Activated naive CD4-positive, alpha-beta T cell treated with anti-CD3 and anti-CD28 coated beads, Interleukin-2, amount 50 U/mL, for 72 hours (primary cell): ENCODE measurements at places on chromosomes 3 and 15. TPM values are rescaled to one million over a fixed set of nuclear protein-coding genes. Genes with fewer than 3 reads are reported as not detected.

OXTR gene
- 3.6 TPM for total RNA-seq

IL5RA gene
- not detected for total RNA-seq

- DNase-seq = no peak
These were observed 26.1 kb downstream of the BHLHE40 start for GRCh38 chr3:5005367-5005766.

DNA sequence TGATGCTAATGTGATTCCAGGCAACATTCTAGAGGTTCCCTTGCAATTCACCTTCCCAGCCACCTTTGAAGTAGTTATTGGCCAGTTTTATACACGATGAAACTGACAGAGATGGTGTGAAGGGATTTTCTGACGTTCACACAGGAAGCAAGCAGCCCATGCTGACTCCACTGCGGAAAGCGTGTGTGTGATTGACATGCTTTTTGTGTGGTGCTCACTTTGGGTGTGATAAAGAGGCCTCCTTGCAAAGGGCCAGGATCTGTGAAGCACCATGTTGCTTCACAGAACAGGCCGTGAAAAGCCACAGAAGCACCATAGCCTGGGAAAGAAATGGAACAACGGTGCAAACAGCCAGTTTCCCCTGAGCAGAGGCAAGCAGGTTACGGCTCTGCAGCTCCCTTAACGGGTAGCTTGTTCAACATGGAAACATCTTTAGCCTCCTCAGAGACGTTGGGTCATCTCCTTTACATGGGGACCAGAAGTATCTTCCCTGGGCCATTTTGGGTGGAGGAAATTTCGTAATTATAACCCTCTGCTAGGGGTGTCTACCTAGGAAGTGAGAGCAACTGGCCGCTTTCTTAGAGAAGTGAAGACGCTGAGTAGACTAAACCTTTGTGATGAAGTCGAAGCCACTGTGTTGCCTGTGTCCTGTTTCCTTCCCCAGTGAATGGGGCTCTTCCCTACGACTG, 108.5 kb downstream of the APBA2 start:
- peak; percentile 63 for DNase-seq

SLC15A2 gene
- 5.0 TPM for total RNA-seq

DNA sequence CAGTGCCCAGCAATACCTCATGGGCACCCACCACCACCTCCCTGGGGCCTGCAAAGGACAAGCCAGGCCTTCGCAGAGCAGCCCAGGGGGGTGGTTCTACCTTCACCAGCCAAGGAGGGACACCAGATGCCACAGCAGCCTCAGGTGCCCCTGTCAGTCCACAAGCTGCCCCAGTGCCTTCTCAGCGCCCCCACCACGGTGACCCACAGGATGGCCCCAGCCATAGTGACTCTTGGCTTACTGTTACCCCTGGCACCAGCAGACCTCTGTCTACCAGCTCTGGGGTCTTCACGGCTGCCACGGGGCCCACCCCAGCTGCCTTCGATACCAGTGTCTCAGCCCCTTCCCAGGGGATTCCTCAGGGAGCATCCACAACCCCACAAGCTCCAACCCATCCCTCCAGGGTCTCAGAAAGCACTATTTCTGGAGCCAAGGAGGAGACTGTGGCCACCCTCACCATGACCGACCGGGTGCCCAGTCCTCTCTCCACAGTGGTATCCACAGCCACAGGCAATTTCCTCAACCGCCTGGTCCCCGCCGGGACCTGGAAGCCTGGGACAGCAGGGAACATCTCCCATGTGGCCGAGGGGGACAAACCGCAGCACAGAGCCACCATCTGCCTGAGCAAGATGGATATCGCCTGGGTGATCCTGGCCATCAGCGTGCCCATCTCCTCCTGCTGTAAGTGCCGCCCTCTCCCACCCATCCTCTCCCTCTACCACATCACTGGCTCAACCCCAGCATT, 19.2 kb upstream of the BFSP2 start:
- no peak for DNase-seq

GRCh38 chr3:179772297-179772696, 119.5 kb downstream of the USP13 start:
- no peak for DNase-seq

DNA sequence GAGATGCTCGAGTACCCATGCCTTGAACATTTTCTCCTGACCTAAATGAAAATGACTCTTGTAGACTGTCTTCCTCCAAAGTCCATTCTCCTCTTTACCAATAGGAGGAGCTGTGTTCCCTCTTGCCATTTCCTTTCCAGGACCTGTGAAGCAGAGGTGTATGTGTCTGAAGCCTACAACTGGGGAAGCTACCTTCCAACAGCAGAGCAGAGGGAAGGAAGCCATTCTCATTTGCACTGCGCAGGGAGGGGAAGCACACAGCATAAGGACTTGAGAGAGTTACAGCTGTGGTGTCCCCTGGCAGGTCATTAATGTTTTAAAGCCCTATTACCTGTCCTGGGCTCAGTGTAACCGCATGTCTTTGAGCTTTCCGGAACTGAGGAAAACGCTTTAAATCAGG, 38.7 kb downstream of the HSPBAP1 start:
- peak; percentile 23 for DNase-seq

DNA sequence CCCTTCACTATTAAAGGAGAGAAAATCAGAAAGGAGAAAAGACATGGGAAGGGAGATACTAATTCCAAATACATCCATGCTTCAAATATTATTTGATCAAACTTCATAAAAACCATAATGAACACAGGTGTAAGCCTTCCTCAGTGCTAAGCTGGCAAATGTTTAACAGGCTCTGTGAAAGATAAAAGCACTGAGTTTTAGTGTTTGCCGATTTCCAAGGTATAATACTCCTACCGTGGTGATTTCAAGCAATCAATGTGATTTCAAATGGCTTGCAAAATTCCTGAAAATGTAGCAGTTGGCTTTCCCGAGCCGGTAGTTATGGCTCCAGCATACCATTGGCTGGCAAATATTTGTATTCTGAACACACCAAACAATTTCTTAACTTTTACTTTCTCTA, 732.3 kb upstream of the GOLIM4 start:
- no peak for DNase-seq

DNA sequence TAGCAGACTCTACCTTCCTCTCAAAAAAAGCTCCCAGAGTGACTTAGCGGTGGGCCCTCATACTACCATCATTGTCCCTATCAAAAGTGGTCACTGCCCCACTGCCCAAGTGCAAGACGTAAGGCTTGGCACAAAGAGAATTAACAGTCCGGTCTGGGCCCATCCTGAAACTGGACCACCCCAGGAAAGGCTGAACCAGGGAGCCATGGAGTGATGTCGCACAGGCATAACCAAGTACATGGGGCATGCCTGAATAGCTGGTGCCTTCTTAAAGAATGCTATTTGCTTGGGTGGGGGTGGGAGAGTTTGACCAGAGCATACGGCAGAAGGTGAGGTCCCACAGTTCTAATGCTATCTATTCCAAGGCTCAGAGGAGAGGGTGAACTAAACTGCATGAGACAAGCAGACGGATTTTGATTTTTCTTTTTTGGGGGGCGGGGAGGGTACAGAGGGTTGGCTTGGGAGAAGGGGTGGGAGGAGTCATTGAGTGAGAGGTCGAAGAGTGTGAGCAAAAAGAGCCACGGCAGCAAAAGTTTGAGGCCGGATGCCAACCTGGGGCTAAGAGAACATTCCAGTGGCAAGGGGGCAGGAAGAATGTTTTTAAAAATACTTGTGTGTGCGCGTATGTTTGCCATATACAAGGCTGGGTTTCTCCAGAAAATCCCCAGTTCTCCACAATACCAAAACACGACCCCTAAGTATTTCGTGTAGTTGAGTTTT, 50.2 kb downstream of the FAM174B start:
- DNase-seq = no peak

DNA sequence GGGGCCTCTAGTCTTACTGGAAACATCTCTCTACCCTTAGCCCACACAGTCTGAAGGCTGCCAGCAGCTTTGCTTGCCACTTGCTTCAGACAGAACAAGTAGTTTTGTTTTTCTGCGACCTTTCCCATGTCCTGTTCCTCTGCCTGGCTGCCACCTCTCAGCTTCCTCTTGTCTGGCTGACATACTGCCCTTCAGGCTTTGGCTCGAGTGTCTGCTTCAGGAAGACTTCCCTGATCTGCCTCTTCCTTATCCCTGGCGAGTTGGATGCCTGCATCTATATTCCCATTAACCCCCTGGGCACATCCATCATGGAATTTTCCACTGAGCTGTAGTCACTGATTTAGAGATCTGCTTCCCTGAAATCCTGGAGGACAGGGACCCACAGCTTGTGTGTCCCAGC, 25.1 kb upstream of the CPNE9 start:
- no peak for DNase-seq

DNA sequence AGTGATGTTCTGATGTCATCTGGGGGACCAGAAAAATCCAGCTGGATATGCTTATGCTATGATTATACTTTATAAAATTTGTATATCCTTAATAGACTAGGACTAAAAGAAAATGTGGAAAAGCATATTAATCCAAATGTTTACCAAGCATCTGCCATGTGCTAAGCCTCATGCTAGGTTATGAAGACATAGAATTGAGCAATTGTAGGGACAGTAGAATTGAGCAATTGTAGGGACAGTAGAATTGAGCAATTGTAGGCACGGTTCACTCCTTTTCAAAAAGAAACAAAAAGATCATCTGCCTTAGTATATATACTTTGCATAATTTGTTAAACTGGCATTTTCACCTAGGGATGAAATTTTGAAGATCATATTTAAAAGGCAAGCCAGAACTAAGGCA, 18.3 kb downstream of the ABHD5 start:
- DNase-seq = no peak
